ENCODE measurements at places on chromosomes 3 and 15.
A peak's percentile ranks its signal among the peaks of the same experiment; 100 is the strongest.

GRCh38 chr3:186669378-186670084 is 3.7 kb downstream of the HRG start:
- DNase-seq: no peak

DNA sequence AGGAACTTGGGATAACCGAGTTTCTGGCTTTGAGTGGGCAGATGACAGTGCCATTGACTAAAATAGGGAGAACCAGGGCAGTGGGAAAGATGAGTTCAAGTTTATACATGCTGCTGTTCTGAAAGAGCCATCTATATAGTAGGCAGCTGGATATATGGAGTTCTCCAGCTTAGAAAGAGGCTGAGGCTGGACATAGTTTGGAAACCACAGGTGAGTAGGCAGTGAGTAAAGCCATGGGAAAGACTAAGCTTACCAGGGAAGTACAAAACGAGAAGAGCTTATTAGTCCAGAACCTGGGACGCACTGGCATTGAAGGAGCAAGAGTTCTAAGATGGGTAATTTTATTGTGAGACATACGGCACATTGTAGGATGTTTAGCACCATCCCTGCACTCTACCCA is 54.2 kb downstream of the MSL2 start:
- no peak for DNase-seq

DNA sequence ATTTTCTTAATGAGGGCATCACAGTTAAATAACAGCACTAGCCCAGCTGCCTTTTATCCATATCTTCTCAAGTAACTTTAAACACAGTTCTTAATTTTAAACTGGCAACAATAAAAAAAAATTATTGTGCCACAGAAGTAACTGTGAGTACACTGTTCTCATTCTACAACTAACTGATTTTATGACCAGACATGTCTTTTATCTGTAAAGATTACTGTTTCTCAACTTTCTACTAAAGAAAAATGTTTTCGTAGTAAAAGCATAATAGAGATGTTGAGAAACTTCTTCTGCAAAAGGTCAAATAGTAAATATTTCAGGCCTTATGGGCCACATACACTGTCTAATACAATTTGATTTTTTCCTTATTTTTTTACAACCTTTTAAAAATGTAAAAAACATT is 32.0 kb downstream of the PLOD2 start:
- no peak for DNase-seq

- DNase-seq: peak; percentile 48
Measured at GRCh38 chr3:43372809-43373559, 86.6 kb downstream of the SNRK start.

- no peak for DNase-seq
Measured at GRCh38 chr3:15886521-15886920, 88.7 kb upstream of the ANKRD28 start.

Data from left renal cortex interstitium (tissue), 4 donors.